ENCODE measurements at places on chromosomes 13 and 19.
A peak's percentile ranks its signal among the peaks of the same experiment; 100 is the strongest.

DNA sequence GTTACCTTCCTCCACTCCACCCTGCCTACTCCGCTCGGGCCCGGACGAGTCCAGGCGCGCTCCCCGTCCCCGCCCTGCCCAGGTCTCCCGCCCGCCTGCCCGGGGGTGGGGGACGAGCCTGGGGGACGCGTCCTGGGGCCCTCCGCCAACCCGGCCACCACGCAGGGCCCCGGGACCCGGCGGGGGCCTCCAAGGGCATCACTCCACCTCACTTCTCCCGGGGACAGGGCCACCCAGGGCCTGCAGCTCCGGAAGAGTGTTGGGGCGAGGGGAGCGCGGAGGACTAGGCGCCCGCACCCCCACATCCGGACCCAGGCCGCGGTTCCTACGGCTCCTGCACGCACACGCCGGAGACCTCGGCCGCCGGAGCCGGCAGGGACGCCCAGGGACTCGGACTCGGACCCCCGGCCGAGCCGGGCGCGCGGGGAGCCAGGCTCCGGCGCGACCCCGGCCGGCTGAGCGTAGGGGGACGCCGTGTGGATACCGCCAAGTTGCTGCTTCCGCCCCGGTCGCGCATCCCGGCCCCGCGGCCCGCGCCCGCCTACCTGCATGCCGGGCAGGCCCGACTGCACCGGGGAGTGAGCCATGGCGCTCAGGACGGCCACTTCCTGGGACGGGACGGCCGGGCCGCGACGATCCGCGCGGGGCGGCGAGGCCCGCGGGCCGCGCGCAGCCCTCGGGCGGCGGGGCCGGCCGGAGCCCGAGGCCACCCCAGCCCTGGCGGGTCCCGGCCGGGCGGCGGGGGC lies 534 bp downstream of the STK24 start:
- peak; percentile 49 for DNase-seq

GRCh38 chr19:47762615-47763308 lies 15.7 kb upstream of the SELENOW start:
- no peak for DNase-seq

GRCh38 chr13:113001241-113002140 lies 32.5 kb downstream of the MCF2L start:
- no peak for DNase-seq

DNA sequence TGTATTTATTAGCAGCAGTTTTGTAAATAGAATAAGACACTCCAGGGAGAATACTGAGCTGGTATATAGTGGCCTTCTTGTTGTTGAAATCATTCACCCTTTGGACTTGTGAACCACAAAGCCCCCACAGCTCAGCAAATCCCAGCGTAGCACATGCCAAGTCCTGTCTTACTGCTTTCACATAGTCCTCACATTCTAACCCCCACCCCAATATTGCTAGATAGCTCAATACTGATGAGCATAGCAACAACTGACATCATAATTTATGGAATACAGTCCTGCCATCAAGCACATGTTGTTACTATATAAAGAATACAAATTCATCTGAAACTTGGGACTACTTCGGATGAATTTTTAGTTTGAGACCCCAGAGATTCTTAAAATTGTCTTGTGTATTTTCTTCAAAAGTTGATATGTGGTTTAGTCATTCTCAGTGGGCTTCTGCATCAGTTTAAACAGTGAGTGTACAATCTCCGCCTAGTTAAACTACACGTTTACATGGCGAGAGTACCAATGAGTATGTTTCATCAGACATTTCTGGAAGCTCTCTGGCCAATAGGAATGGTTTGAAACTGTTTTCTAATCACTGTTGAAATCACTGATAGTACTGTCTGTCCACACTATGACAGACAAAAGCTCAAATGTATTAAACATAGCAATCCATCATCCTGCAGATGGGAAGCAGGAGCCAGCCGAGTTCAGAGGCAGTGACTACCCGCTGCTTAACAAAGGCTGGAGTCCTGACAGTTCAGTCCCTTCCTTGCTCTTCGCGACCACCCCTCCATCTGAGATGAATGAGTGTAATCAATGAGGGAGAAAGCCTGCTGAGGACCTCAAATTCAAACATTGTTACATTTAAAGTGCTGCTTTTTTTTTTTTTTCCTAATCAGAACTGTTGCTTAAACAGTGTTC lies 15.2 kb downstream of the DACH1 start:
- DNase-seq, result no peak

- DNase-seq, result no peak
These were observed 2.9 kb downstream of the NOTCH3 start for GRCh38 chr19:15197942-15198341.

DNA sequence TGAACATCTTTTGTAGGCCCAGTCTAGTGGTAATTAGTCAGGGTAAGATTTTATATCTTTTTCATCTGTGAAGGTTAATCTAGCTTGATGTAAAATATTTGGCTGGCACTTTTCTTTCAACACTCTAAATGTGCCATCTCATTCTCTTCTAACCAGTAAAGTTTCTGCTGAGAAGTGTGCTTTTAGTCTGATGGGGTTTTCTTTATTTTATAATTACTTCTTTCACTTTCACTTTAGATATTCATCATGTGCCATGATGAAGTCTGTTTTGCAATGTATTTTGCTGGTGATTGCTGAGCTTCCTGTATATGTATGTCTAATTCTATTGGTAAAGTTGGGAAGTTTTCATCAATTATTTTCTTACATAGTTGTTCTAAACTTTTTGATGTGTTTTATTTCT lies 31.9 kb downstream of the ZNF726 start:
- DNase-seq, result no peak

GRCh38 chr13:43157796-43158195 lies 134.4 kb downstream of the DNAJC15 start:
- DNase-seq, result no peak

GRCh38 chr19:49635530-49636232 lies 4.3 kb downstream of the RRAS start:
- no peak for DNase-seq

DNA sequence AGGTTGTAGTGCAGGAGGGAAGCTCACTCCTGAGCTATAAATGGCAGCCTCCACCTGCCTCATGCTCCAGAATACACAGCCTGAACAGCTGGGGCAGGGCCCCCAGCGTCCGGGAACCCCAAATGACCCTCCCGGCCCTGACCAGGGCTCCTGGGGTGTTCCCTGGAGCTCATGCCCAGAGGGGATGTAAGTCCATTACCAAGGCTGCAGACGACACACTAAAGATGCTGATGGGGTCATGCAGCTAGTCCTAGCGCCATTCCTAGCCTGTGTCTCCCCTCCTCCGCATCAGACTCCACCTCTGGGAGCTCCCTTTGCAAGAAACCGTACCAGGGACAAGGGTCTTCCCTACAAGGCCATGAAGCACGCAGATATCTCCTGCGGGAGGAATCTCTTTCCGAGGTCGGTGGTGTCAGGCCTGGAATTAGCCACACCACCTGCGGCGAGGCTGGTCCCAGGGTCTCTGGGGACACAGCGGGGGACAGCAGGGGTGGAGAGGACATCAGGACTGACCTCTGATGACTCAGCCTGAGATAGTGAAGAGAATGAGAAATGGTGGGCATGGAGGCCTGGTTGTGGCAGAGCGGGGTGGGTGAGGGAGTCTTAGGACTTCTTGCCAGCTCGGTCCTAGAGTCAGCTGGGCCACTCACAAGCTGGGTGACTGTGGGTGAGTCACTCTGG lies 11.9 kb upstream of the TPM4 start:
- no peak for DNase-seq

DNA sequence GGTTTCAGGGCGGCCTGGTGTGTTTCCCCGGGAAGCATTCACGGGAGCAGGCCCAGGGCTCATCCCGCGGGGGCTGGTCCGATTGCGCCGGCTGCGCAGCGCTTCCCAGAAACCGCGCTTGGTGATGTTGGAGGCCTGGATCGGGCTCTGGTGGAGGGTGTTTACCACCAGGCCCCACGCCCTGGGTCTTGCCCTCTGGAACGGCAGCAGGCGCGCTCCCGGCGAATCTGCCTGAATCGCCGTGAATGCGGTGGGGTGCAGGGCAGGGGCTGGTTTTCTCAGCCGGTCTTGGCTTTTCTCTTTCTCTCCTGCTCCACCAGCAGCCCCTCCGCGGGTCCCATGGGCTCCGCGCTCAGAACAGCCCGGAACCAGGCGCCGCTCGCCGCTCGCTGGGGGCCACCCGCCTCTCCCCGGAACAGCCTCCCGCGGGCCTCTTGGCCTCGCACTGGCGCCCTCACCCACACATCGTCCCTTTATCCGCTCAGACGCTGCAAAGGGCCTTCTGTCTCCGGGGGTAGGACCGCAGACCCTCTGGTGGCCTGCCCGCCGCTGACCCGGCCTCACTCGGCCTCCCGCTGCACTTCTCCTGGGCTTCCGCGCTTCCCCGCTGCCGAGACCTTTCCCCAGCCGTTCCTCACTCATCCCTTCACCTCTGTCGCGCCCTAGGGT lies 69.4 kb upstream of the GJB6 start:
- no peak for DNase-seq

GRCh38 chr13:80923907-80924306 lies 583.0 kb upstream of the SPRY2 start:
- no peak for DNase-seq

- peak; percentile 47 for DNase-seq
These were observed 9.0 kb downstream of the BLOC1S3 start for GRCh38 chr19:45187421-45188100.

DNA sequence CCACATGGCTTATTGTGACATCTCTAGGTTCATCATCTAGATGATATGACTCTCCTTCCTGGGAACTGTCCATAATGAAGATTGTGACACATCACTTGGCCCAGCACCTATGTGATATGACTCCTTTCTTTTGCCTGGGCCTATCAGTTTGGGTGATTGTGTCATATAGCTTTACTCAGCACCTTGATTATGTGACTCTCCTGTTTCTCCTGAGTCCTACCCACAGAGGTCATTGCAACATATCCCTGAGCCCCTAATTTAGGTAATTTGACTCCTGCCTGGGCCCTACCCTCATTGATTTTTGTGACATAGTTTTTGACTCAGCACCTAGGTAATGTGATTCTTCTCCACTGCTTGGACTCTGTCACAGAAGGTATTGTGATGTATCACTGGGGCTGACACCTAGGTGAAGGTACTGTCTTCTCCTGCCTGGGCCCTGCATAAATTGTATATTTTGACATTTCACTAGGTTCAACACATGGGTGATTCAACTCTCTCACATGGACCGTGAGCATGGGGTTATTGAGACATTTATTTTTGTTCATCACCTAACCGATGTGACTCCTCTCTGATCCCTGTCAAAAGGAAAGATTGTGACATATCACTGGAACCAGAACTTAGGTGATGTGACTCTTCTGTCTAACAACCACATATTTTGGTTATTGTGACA lies 26.2 kb upstream of the ZNF254 start:
- no peak for DNase-seq

GRCh38 chr13:63605962-63606361 lies 2190.3 kb upstream of the PCDH20 start:
- DNase-seq, result no peak

DNA sequence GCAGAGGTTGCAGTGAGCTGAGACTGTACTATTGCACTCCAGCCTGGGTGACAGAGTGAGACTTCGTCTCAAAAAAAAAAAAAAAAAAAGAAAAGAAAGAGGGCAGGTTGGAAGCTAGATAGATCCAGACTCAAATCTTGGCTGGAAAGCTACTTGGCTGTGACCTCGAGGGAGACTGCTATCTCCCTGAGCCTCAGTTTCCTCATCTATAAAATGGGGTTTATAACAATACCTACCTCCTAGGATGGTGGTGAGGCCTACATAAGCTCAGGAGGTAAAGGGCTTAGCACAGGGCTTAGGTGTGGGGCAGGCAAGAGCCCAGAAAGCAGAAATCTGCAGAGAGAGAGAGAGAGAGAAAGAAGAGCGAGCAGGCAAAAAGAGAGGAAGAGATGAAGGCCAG lies 24.2 kb upstream of the DACT3 start:
- DNase-seq, result no peak

GRCh38 chr13:112506046-112506445 lies 81.9 kb downstream of the TUBGCP3 start:
- DNase-seq, result no peak

DNA sequence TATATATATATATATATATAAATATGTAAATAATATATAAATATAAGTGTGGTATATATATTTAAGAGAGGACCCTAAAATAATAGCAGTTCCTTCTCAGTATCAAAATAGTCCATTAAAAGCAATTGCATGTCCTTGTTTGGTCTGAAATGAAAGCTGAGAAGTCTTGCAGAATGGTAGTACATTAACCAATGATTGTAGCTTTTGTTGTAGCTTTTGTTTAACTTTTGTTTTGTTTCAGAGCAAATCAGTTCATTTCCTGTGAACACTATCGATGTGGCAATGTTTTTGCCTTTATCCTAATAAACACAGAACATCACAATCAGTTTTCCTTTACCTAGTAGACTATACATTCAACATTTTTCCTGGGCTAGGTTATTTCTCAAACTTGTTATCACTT lies 1256.2 kb upstream of the SPRY2 start:
- DNase-seq, result no peak

DNA sequence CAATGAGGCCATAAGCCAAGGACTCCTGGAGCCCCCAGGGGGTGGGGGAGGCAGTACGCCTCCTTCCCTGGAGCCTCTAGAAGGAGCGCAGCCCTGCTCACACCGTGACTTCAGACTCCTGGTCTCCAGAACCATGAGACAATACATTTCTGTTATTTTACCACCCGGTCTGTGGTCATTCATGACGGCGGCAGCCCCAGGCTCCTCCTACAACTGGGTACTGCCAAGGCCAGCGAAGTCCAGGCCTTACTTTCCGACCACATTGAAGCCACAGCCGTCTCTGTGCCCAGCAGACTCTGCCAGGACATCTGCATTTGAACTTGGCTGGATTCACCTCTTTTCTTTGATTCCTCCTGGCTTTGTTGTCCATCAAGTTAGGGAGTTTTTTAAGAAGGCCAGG lies 10.5 kb downstream of the GNG7 start:
- no peak for DNase-seq

- DNase-seq, result no peak
These were observed 179.1 kb downstream of the RBM26 start for GRCh38 chr13:79226938-79227337.

DNA sequence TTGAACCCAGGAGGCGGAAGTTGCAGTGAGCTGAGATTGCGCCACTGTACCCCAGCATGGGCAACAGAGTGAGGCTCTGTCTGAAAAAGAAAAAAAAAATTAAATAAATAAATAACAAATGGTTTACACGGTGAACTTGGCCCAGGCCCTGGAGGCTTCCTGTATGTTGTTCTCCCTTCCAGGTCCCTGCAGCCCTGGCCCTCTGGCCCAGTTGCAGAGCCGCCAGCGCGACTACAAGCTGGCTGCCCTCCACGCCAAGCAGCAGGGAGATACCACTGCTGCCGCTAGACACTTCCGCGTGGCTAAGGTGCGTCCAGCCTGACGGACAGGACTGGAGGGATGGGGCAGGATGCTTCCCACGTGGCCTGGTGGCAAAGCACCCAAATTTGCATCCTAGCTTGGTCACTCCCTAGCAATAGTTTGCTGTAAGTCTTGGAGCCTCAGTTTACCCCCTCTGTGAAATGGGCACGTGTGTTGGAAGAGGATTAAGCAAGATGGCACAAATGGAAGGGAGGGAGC lies 11.9 kb downstream of the CC2D1A start:
- no peak for DNase-seq

DNA sequence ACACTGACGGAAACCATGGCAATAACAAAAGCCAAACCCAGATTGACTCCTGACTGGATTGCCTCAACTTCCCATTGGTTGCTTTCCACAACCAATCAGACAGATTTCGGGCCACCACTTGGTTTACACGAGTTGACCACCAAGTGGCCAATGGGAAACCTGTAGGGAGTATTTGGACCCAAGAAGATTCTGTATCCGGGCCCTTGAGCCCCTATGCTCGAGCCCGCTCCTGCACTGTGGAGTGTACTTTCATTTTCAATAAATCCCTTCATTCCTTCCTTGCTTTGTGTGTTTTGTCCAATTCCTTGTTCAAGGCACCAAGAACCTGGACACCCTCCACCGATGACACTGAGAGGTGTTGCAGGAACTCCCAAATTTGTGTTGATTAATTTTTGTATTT lies 24.1 kb upstream of the URI1 start:
- no peak for DNase-seq

Data from CD4-positive, alpha-beta T cell treated with Interleukin-6 at 100 ng/mL for 8 hours (primary cell).